ENCODE measurements at places on chromosomes 16 and 17. TPM values are rescaled to one million over a fixed set of nuclear protein-coding genes. Genes with fewer than 3 reads are reported as not detected.
A peak's percentile ranks its signal among the peaks of the same experiment; 100 is the strongest.

The ACE gene
- total RNA-seq, result 232 TPM

The TLCD1 gene
- total RNA-seq, result not detected

The COX11 gene
- 71.9 TPM for total RNA-seq

The PTGES3L gene
- not detected for total RNA-seq

The SLC2A4 gene
- 7.0 TPM for total RNA-seq

The NOG gene
- total RNA-seq, result not detected

The CD300LB gene
- total RNA-seq, result not detected

The WNT9B gene
- not detected for total RNA-seq

The NOD2 gene
- total RNA-seq, result 2.3 TPM

The DPEP2 gene
- total RNA-seq, result 3.1 TPM

The TBC1D3I gene
- total RNA-seq, result 5.8 TPM

The SLC38A8 gene
- not detected for total RNA-seq

The NPLOC4 gene
- 56.4 TPM for total RNA-seq

The CX3CL1 gene
- not detected for total RNA-seq

GRCh38 chr16:27685807-27686206 is 135.9 kb downstream of the KATNIP start:
- no peak for DNase-seq

DNA sequence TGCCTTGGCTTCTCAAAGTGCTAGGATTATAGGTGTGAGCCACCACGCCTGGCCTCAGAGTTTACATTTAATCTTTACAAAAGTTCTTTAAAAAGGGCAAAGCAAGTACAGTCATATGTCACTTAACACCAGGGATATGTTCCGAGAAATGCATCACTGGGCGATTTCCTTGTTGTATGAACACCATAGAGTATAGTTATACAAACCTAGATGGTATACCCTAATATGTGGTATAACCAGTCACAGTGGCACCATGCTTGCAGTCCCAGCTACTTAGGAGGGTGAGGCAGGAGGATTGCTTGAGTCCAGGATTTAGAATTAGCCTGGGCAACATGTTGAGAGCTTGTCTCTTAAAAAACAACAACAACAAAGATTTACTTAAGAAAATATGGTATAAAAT is 51.3 kb downstream of the NFATC3 start:
- DNase-seq, result no peak

DNA sequence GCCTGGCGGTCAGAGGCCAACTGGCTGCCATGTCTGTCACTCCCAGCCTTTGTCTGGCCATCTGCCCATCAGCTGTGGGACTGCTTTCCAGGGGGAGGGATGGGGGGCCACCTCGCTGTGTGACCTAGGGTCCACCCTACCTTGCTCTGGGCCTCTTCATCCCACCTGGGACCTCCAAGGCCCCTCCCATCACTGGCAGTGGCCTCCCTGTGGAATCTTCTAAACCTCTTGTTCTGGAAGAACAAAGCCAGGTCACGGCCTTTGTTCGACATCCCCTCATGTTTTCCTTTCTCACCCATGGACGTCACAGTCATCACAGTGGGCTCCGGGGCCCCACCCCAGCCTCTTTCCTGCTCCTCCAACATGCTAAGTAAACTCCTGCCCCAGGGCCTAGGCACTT is 24.0 kb downstream of the SPNS2 start:
- no peak for DNase-seq

GRCh38 chr17:2776589-2777241 is 19.5 kb upstream of the RAP1GAP2 start:
- DNase-seq, result peak; percentile 69

DNA sequence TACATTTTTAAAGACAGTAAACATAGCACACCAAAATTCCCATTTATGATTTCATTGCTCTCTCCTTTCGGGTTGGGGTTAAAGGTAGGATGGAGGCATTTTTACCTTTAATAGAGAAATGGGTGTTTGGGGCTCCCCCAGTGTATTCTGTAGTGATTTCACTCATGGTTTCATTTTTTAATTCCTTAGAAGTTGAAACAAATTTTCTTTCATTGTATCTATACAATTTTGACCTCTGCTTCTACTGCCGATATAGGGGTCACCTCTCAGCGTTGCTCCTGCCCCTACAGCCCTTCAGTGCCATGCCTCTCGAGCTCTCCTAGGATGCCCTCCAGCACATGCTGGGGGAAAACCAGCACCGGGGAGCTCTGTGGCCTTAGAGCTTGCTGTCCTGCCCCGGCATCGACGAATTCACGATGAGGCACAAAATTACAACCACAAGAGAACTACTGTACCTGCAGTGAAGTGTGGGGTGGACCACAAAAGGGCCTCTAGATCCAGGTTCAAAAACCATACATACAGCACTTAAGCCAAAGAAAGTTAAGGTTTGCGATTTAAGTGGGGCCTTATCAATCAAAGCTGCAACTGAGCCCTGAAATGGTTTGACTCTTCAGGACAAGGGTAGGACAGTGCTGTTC is 39.3 kb downstream of the LITAFD start:
- no peak for DNase-seq

DNA sequence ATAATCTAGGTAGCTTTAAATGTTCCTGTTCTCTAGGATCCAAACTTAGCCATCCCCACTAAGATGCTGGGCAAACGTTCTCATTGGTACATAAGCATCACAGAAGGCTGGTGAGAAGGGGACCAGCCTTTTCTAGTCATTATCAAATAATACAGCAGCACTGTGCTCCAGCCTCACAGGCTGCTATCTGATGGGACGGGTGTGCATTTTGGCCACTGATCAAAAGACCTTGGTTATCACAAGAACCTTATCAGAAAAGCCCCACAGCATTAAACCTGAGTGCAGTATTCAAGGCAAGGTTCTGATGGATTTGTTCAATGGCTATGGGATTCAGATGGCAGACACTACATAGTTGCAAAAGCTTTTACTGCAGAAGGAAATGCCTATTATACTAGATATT is 19.1 kb upstream of the KPNB1 start:
- no peak for DNase-seq

DNA sequence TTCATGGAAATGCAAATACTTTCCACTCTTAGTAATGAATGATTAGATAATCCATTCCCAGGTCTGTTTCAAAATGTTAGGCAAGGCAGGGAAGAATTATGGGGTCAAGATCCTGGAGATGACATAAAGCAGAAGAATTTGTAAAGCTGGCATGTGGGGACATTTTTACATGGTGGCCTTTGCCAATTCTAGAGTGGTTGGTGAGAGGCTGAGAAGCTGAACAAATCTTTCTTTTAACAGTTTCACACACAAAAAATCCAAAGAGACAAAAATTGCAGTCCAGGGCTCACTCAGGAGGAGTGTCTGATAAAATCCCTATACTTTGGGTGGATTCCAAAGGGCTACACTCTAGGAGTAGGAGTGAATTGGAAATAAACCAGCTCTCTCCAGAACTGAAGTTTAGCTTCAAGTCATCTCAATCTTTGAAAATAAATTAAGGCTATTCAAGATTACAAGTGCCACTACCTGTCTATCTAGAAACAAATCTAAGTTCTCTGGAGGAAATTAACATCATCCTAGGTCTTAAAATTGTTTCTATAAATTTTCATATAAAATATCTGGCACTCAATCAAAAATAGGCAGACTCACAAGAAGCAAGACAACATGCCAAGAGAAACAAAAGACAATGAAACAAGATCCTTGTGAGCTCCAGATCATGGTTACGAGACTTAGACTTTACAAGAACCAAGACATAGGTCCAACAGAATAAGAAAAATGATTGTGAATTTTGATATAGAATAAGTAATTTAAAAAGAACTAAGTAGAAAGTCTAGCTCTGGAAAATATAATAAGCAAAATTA is 113.0 kb upstream of the AXIN2 start:
- DNase-seq, result no peak

- DNase-seq, result no peak
Observed at GRCh38 chr17:52524096-52524637, 365.7 kb upstream of the CA10 start.

GRCh38 chr17:13297183-13297582 is 279.4 kb upstream of the ELAC2 start:
- DNase-seq, result no peak

- peak; percentile 79 for DNase-seq
Observed at GRCh38 chr16:11597235-11598095, 10.7 kb upstream of the LITAF start.

GRCh38 chr17:49565948-49566491 is 9.7 kb upstream of the NXPH3 start:
- DNase-seq, result peak; percentile 87

GRCh38 chr17:1621273-1621954 is 7.2 kb downstream of the SLC43A2 start:
- no peak for DNase-seq

- no peak for DNase-seq
Observed at GRCh38 chr17:80927791-80928216, 63.8 kb upstream of the CHMP6 start.

DNA sequence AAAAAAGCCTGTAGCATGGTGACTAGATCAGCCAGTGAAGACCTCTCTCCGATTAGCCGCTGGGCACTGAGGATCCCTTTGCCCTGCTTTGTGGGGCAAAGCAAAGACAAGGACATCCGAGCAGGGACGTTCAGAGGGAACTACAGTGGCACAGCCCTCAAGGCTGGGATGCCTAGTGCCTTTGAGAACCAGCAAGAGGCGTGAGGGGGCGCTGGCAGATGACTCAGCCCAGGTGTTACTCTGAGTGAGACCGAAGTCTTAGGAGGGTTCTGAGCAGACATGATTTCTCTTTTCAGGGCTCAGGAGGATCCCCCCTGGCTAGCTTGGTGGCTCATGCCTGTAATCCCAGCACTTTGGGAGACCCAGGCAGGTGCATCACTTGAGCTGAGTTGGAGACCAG is 178.6 kb downstream of the CPPED1 start:
- no peak for DNase-seq

GRCh38 chr16:72602499-72602898 is 430.5 kb upstream of the PMFBP1 start:
- DNase-seq, result no peak

- DNase-seq, result no peak
Observed at GRCh38 chr17:34117811-34118210, 137.3 kb upstream of the CCL2 start.

GRCh38 chr17:38967290-38967738 is at the start of gene FBXO47:
FBXO47 (minus strand) TSS chr17:38967403; CDS start chr17:38963025, 4,378 bp downstream.
- DNase-seq, result peak; percentile 89

- DNase-seq, result no peak
Observed at GRCh38 chr17:39750131-39751015, 12.6 kb downstream of the GRB7 start.

DNA sequence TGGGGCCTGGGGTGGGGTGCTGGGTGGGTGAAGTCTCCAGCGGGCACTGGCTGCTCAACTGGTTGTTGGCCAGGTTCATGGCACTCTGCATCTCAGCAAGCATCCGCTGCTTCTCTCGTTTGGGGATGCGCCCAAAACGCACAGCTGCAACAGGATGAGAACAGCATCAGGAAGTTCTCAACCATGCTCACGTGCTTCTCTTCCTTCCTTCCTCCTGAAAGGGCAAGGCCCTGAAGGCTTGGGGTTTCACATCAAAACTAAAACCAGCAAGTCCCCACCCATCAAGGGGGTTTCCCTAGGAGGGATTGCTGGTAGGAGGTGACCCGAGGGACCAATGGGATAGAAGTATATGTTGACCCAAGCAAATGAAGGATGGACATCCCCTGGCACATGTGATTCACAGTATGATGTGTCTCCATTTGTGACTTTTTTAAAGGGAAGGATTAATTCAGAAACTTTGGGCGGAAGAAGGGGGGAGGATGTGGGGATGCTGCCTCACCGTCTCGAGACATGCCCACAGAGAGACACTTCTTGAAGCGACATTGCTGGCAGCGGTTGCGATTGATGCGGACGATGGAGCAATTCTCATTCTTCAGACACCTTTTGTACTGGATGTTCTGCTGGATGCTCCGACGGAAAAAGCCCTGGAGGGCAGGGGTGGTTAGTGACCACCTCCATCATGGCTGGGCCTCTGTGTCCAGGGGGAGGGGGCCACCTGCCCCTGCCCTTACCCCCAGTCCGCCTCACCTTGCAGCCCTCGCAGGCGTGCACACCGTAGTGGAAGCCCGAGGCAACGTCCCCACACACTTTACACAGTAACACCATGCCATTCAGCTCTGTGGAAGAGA is 4.2 kb downstream of the NR1D1 start:
- DNase-seq, result peak; percentile 57

DNA sequence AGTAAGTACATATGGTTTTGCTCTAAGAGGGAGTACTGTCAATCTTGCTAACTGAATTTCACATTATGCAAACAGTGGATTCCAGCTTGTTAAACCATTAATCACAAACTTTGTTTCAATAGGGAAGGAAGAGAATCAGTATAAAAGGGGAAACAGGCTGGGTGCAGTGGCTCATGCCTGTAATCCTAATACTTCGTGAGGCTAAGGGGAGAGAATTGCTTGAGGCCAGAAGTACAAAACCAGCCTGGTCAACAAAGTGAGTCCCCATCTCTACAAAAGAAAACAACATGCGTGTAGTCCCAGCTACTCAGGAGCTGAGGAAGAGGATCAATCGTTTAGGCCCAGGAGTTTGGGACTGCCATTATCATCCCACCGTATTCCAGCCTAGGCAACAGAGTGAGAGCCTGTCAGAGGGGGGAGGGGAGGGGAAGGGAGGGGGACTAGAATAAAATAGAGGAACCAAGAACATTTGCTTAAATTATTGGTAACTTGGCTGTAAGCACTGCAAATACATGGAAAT is 65.7 kb downstream of the FBXL20 start:
- DNase-seq, result no peak

GRCh38 chr17:74453665-74454196 is 12.7 kb upstream of the CD300A start:
- no peak for DNase-seq

- DNase-seq, result no peak
Observed at GRCh38 chr16:85290626-85291301, 178.5 kb upstream of the CIBAR2 start.

GRCh38 chr16:10181196-10182162 is 749 bp downstream of the GRIN2A start:
- peak; percentile 71 for DNase-seq

- peak; percentile 48 for DNase-seq
Observed at GRCh38 chr17:32596628-32597027, 109.8 kb downstream of the CDK5R1 start.

- DNase-seq, result no peak
Observed at GRCh38 chr16:68365167-68365817, 54.5 kb downstream of the PRMT7 start.

GRCh38 chr16:29925105-29925756 is 795 bp downstream of the KCTD13 start:
- peak; percentile 35 for DNase-seq

- no peak for DNase-seq
Observed at GRCh38 chr16:86898386-86898785, 320.0 kb downstream of the FOXL1 start.

- peak; percentile 20 for DNase-seq
Observed at GRCh38 chr17:16980813-16981731, 9.2 kb upstream of the TNFRSF13B start.
